ENCODE measurements at places on chromosomes 7 and 10.

DNA sequence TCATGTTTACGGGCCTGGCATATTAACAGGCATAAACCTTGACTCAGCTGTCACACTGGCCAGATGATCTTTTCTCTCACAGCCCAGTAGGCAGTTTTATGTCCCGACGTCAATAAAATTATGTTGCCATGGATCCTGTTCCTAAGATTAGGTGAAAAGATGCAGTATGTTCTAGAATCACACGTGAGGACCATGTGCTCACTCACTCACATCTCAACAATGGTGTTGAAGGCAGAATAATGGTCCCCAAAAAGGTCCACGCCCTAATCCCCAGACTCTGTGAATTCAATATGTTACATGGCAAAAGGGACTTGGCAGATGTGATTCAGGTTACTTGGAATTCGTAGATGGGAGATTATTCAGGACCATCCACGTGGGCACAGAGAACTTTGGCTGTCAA is 3.5 kb downstream of the DOCK1 start:
- DNase-seq, result no peak

DNA sequence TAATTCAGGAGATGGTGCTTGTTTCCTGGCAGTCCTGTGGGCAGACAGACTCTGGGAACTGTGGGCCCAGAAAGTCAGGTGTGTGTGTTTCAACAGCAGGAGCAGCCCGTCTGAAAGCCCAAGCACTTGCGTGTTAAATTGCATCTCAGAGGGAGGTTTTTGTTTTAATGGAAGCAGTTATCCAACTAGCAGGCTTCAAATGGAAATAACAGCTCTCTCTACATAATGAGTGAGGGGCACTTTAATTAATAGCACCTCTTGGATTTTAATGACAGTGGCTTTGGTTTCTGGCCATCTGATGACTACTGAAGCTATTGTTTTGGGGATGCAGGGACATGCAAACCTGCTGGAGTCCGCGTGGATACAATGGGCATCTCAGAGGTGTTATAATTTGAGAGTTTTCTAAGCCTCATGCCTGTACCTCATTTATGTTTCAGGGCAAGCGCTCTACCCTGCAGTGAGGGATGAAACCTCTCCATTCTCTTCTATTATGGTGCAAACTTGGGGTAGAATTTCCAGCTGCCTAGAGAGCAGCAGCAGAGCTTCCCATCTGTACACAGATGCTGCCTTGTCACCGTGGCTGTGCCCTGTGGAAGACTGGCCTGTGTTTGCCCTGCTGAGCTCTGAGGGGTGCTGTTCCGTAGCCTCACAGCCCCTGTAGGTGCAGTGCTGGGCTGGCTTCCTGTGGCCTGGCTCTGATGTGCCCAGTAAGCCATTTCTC is 206.6 kb upstream of the GPR26 start:
- no peak for DNase-seq

DNA sequence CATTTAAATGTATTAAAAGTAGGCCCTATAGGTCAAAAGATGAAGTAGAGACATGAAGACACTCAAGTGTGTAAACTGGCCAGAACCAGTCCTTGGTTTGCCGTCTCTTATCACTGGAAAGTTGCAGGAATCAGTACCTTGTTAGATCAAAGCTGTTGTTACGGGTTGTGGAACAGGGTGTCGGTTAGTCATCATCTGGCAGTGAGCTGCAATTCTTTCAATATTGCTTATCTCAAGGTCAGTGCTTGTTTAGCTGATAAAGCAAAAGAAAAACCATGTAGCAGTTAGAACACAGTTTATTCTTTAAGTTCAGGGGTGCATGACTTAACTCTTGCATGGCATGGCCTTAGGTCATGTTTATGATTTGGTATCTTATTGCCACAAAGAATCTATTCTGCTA is 10.0 kb upstream of the SLC13A1 start:
- no peak for DNase-seq

DNA sequence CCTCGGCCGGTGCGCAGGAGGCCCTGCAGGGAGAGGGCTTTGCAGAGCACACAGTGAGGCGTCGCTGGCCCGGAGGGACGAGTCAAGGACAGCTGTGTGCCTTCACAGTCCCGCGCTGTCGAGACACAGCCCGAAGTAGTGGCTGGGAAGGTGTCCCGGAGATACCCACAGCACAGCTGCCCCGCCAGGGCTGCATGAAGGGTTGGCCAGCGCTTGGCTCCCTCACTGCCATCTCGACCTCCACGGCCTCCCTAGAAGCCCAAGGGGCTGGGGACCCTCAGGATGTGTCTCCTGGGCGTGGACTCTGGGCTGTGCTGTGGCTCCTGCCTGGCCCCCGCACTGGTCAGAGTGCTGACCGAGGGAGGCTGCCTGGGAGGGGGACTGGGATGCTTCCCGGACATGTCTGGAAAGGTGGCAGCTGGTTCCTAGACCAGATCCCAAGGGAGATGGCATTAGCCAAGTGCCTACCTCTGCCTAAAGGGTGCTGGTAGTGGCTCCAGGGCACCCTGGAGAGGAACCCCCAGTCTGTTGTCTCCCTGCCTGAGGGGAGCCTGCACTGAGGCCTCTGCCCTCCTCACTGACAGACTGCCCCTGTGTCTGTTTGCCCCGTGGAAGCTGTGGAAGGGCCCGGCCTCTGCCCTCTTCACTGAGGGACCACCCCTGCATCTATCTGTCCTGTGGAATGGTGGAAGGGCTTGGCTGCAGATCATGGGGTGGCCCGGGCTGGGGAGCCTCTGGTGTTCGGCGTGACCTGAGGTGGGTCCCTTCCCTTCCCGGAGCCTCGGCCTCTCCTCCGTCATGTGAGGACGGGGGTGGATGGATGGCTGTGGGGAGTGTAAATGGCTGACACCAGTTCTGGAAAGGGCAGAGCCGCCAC is 5.8 kb downstream of the ELFN1 start:
- no peak for DNase-seq

DNA sequence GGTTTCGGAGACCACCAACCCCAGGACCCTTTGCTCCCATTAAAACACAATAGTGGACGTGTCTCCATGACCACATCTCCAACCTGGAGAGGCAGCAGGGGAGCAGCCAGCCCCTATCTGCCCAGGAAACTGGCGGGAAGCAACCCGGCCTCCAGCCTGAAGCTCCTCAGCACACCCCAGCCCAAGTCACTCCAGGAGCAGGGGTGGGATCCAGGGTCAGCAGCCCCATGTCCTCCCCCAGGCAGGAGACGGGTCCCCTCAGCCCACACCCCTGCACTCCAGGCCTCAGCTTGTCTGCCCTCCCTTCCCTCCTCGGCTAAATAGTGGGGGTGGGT is 601 bp downstream of the ADAM8 start:
- DNase-seq, result no peak

- DNase-seq, result no peak
Observed at GRCh38 chr7:152523916-152524315, 88.1 kb upstream of the KMT2C start.

GRCh38 chr10:3886641-3887251 is 101.7 kb upstream of the KLF6 start:
- DNase-seq, result no peak

GRCh38 chr7:107111196-107111595 is 57.6 kb upstream of the HBP1 start:
- DNase-seq, result no peak

DNA sequence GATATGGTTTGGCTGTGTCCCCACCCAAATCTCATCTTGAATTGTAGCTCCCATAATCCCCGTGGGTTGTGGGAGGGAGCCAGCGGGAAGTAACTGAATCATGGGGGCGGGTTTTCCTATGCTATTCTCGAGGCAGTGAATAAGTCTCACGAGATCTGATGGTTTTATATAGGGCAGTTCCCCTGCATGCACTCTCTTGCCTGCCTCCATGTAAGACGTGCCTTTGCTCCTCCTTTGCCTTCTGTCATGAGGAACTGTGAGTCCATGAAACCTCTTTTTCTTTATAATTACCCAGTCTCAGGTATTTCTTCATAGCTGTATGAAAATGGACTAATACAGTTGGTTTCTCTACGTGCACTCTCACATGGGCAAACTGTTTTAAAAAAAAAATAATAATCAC is 207.7 kb downstream of the SLC25A13 start:
- no peak for DNase-seq

- DNase-seq, result no peak
Observed at GRCh38 chr7:116956477-116956804, 3.1 kb downstream of the ST7 start.

GRCh38 chr10:128048819-128049210 is 77.4 kb downstream of the MKI67 start:
- DNase-seq, result no peak

DNA sequence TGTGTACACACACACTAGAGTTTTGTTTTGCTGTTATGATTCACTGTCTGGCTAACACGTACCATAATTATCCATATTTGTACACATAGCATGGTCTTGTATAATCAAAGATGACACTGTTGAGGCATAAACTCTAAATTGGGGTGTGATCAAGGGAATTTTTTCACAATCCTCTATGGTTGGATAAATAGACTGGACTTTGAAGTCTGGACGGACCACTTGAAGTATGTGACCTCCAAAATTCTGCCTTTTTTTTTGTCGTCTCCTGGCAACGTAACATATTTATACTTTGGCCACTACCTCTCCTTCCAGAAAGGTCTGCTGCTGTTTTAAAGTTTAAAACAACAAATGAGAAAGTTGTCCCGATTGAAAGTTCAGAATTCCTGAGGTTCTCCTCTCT is 193.4 kb downstream of the CACNB2 start:
- no peak for DNase-seq

DNA sequence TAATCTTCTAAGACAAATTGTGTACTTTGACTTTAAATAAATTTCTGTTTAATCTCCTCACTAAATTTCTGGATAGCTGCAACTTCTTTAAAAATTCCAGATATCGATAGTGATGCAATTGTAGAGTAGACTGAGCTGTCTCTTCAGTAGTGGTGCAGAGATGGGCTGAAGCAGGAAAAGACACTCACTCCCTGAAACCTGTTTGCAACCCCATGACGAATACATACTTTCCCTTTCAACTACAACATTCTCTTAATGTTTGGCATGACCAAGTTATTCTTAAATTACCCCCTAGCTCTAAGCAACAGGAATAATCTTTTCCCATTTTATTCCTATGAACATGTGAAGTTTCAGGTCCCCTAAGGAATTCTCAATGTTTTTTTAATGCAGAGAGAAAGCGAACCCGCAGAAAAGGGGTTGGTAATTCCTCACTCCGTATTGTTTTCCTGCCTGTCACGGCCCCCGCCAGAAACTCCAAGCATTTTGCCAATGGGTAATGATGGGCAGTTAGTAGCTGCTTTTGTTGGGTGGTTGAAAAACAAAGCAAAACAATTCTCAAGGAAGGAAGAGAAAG is 1.3 kb downstream of the THSD7A start:
- DNase-seq, result no peak

DNA sequence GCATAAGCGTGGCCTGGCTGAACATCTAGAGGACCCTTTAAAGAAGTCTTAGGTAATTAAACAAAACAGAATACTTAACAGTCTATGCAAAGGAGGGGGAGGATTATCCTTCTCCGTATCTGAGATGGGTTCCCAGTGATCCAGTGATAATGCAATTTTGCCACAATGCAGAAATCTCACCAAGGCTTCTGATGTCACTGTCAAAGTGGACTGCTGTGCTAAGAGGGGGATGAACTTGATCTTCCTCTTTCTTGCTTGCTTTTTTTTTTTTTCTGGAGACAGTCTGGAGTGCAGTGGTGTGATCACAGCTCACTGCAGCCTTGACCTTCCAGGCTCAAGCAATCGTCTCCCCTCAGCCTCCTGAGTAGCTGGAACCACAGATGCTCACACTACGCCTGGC is 30.8 kb downstream of the GATA3 start:
- no peak for DNase-seq

GRCh38 chr10:68550747-68551411 is 9.3 kb upstream of the TET1 start:
- peak; percentile 46 for DNase-seq

- no peak for DNase-seq
Observed at GRCh38 chr7:92840316-92840715, 3.9 kb upstream of the CDK6 start.

GRCh38 chr10:35300063-35300699 is 36.1 kb upstream of the CCNY start:
- no peak for DNase-seq

DNA sequence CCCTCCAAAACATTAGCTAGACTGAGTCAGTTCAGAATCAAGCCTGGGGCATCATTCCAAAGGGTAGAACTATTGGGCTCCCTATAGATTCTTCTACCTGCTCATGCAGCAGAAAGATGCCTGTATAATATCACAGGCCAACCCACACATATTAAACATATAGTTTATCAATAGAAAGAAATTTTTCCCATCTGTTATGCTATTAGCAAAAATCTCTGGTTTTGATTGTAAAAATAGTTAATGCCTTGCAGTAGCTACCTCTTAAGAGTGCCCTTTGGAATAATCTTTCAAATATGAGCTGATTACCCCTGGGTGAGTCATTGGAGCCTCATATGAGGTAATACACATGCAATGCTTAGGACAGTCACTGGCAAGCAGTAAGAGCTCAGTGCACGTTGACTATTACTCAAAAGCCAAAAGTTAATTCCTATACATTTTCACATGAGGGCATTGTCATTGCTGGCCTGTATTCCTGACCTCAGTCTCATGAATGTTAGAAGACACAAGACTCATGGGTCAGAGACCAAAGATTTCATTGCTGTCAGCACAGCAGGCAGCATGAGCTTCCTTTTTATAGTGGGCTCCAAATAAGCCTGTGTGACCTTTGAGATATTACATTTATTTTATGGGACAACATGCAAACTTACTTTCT is 180.0 kb downstream of the FGFR2 start:
- no peak for DNase-seq

DNA sequence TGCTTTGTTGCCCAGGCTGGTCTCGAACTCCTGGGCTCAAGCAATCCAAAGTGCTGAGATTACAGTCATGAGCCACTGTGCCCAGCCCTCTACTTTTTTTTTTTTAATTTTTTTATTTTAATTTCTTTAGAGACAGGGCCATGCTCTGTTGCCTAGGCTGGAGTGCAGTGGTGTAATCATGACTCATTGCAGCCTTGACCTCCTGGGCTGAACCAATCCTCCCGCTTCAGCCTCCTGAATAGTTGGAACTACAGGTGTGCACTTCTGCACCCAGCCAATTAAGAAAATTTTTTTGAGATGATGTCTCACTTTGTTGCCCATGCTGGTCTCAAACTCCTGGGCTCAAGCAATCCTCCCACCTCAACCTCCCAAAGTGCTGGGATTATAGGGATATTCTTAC is 528.6 kb downstream of the GATA3 start:
- DNase-seq, result no peak

- peak; percentile 15 for DNase-seq
Observed at GRCh38 chr7:20514364-20514763, 101.1 kb upstream of the ABCB5 start.

GRCh38 chr7:73740771-73741170 is 2.2 kb upstream of the ABHD11 start:
- DNase-seq, result no peak

Measured in nephron progenitor cell (in vitro differentiated cells).